Vagina (tissue), 2 donors: ENCODE measurements at places on chromosomes 2 and 18.

- DNase-seq, result no peak
Observed at GRCh38 chr2:162473-163382, 101.1 kb downstream of the SH3YL1 start.

DNA sequence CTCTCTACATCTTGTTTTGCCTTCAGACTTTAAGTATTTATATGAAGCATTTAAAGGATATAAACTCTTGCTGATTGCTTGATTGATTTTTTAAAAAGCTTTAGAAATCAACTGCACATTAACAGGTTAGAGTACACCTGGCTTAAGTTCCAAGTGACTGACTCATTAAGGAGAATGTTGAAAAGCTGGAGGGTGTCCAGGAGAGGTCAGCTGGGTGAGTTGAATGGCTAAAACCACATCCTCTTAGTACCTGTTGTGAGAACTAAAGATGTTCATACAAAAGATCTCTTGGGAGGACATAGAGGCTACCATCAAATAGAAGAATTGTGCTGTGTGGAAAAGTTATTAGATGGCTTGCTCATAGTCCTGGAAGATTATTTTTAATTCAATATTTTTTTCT lies 206.8 kb downstream of the TXNL1 start:
- no peak for DNase-seq

- no peak for DNase-seq
Observed at GRCh38 chr2:208466920-208467298, 60.3 kb downstream of the PTH2R start.

- DNase-seq, result no peak
Observed at GRCh38 chr2:168819050-168819715, 16.7 kb downstream of the NOSTRIN start.

DNA sequence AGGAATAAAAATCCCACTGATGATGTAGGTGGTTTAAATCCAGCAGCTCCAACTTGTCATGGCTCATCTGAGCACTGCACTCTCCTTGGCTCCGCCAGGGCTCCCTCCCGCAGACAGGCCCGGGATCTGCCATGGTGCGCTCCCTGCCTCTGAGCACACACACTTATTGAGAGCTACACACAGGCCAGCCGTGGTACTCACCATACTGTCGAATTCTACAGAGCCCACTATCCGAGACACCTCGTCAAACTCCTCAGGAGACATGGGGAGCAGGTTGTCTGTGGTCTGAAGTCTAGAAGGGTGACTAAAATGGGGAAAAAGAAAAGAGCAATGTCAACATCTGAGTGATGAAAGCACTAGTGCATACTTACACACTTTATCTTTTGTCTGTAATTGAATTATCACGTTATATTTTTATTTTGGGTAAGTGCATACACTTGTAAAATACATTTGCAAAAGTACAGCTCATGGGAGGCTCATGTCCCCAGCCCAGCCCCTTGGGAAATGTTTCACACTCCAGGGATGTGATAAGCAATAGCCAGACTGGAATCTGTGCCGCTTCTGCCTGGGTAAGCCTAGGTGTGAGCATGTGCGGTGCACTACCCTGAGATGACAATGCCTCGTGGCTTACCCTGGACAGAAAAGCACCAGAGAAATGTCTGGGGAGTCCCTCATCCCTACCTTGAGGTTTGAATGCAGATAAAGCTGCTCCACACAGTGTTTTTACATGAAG lies 39.2 kb downstream of the STAT1 start:
- DNase-seq, result no peak

DNA sequence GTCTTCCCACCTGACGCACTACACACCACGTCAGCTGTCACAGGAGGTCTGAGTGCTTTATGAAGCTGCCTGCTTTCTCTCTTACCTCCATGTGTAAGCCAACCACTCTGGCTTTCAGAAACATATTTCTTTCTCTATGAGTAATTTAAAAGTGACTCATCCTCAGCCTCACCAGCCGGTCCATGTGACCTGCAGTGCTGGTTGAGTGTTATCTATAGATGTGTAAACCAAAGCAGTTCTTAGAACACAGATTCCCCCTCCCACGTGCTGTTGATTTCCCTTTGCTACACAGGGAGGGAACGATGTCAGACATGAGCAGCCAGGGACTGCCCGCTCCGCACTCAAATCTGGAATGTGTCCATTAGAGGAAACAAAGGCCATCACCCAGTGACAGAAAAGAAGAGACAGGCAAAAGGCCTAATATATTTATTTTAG lies 157.8 kb downstream of the BCL2 start:
- no peak for DNase-seq

DNA sequence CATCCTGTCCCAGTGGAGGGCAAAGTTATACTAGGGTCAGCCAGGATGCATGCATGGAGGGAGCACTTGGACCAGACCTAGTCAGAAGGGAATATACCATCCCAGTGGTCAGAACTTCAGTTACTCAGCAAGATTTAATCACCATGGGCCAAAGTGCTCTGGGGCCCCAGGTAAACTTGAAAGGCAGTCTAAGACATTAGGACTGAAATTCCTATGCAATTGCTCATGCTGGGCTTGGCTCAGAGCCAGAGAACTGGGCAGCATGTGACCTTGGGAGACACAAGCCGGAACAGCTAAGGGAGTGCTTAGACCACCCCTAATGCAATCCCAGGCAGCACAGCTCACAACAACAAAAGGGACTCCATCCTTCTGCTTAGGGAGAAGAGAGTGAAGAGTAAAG lies 401.3 kb downstream of the KCNJ3 start:
- DNase-seq, result no peak

- no peak for DNase-seq
Observed at GRCh38 chr2:195461010-195461409, 196.0 kb upstream of the SLC39A10 start.
